ENCODE measurements at places on chromosomes 6 and 20.
A peak's percentile ranks its signal among the peaks of the same experiment; 100 is the strongest.

GRCh38 chr6:127435626-127436220 is 23.5 kb downstream of the KIAA0408 start:
- DNase-seq, result no peak

- DNase-seq, result no peak
These were observed 56.3 kb downstream of the EZR start for GRCh38 chr6:158762787-158763433.

GRCh38 chr6:84137051-84137375 is 90.4 kb downstream of the CEP162 start:
- no peak for DNase-seq

- no peak for DNase-seq
These were observed 185.7 kb upstream of the MARCKS start for GRCh38 chr6:113671421-113671820.

- no peak for DNase-seq
These were observed 4.6 kb downstream of the SGK2 start for GRCh38 chr20:43563429-43563828.

DNA sequence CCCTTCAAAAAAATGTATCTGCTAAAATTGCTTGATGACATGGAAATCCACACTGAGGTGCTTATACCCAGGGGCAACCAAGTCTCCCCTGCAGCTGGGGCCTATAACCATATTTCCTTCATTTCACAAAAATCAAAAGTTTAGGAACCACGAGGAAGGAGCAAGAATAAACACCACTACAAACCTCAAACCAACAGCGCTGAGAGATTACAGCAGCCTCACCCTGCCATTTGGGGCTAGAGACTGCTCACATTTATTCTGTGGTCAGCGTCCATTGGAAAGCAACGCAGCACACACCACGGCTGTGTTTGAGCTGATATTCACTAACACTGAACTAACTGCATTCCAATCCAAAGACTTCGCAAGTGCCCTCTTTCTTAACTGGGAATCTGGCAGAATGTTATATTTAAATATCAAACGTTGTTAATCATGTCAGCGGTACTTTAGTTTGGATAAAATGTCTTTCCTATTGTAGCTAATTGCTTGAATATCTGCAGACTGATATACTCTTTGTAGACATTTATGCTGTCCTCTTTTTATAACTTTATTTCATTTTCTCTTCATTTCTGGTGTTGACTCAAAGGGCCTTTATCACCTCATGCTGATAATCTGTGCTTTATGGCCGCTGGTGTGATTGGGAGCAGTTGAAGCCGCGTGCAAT is 94.6 kb downstream of the FOXA2 start:
- no peak for DNase-seq

- no peak for DNase-seq
These were observed 82.1 kb upstream of the F13A1 start for GRCh38 chr6:6402591-6402990.

DNA sequence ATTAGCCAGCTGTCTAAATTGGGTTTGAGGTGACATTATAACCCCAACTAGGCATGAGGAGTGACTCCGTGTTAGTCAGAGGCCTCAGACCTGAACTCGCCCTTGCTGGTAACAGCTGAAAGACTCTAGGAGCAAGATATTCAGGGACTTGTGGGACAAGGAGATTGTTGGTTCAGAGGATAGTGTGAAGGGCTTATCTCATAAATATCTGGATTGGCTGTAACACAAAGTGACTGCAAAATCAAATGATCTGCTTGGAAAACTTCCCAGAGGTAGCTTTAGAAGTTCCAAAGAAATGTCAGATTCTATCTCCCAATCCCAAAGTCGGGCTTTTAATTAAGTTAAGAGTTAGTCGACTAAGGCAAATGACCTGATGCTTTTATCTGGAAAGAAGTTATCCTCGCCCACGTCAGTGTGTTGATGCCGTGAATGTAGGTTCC is 72.4 kb downstream of the TULP4 start:
- no peak for DNase-seq

- no peak for DNase-seq
These were observed 103.4 kb upstream of the STMND1 start for GRCh38 chr6:16998461-16998860.

DNA sequence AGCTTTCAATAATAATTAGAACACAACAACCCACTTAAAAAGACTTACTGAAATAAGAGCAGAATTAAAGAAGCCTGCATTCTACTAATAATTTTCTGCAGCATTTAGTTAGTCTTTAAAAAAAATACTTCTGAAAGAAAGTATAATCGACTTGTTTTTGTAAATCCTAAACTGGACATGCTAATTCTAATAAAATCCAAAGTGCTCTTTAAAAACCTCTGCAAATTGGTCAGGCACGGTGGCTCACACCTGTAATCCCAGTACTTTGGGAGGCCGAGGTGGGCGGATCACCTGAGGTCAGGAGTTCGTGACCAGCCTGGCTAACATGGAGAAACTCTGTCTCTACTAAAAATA is 57.5 kb upstream of the ARMH2 start:
- DNase-seq, result no peak

- DNase-seq, result no peak
These were observed 1.8 kb downstream of the RIPOR2 start for GRCh38 chr6:24933868-24934401.

DNA sequence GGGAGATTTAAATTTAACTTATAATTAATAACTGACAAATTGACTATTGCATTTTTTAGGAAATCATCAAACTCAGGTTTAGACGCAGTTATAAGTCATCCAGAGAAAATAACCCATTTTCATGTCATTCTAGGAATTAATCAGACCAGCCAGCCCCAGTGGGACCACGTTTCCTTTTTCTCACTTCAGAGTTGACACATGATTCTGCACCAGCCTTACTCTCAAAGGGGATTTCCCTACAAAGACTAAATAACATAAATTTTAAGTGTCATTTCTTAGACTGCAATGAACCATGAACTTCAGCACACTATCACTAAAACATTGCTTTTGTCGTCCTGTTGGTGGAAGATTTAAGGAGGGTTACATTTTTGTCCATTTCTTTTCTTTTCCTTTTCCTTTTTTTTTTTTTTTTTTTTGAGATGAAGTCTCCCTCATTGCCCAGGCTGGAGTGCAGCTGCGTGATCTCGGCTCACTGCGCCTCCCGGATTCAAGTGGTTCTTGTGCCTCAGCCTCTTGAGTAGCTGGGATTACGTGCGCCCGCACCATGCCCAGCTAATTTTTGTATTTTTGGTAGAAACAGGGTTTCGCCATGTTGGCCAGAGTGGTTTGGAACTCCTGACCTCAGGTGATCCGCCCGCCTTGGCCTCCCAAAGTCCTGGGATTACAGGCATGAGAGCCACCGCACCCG is 3.6 kb downstream of the IPCEF1 start:
- DNase-seq, result no peak

- peak; percentile 28 for DNase-seq
These were observed 123.3 kb upstream of the DUSP22 start for GRCh38 chr6:168865-169455.

DNA sequence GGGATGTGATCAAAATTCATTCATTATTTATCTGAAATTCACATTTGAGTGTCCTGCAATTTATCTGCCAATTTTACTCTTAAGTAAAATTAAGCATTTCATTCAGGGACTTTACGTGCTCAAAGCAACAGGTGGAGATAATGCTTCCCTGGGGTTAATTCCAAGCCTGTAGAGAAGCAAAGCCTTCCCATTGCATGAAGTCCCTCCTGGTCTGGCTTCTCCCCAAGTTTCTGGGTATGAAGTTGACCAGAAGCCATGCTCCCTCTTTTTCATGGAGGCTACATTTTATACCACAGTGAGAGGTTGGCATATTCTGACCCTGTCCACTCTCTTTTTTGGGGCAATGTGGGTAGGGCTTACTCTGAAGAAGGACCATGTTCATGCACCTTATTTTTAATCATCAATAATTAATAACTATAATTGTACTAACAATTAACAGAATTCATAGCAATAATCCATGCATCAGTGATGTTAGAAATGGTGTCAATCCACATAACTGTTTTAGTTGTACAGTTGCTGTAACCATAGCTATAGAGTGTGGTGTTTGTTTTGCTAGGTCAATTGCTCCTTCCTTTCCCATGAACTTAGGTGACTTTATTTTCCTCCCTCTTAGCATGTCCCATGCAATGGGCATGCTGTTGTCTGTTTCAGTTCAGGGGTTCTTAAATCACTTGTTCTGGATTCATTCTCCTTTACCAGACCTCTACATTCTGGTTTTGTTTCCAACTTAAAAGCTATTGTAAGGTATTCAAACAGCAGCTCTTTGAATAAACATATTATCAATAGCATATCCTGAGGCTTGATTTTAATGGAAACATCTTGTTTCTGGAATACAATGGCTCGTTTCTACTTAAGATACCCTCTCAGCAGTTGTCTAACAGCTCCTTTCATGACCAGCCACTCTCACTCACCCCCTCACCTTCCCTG is 1.5 kb downstream of the LAMA4 start:
- DNase-seq, result no peak

DNA sequence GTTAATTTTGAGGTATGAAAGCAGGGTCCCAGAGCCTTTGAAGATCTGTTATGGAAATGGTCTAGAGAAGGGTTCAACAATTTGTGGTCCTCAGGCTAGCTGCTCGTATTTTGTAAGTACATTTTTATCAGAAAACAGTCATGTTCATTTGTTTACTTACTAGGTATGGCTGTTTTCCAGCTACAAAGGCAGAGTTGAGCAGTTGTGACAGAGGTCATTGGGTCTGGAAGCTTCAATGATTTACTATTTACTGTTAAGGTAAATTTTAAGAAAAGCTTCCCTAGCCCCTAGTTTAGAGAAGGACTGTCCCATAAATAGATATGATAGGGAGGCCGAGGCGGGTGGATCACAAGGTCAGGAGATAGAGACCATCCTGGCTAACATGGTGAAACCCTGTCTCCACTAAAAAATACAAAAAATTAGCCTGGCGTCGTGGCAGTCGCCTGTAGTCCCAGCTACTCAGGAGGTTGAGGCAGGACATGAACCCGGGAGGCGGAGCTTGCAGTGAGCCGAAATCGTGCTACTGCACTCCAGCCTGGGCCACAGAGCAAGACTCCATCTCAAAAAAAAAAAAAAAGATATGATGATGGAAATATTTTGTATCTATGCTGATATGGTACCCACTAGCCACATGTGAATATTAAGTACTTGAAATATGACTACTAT is 538.4 kb upstream of the CITED2 start:
- no peak for DNase-seq

- DNase-seq, result no peak
These were observed 11.0 kb downstream of the RMND1 start for GRCh38 chr6:151440930-151441329.
